ENCODE measurements at places on chromosomes 11 and 22.

DNA sequence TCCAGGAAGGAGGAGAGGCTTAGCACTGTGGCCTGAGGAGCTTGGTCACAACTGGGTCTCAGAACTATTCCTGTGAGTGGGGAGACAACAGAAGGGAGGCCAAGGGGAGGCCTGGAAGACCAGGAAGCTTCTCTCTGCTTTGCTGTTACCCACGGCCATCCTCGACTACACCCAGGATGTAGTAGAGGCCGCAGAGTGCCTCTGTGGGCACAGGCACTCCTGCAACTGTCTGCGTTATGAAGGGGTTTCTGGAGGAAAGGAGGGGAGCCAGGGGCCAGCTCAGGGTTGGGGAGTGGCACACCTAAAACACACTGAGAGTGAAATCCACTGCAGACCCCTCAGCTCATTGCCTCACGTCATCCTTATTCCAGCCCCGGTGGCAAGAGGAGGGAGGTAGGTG is 3.8 kb upstream of the MFRP start:
- DNase-seq, result no peak

DNA sequence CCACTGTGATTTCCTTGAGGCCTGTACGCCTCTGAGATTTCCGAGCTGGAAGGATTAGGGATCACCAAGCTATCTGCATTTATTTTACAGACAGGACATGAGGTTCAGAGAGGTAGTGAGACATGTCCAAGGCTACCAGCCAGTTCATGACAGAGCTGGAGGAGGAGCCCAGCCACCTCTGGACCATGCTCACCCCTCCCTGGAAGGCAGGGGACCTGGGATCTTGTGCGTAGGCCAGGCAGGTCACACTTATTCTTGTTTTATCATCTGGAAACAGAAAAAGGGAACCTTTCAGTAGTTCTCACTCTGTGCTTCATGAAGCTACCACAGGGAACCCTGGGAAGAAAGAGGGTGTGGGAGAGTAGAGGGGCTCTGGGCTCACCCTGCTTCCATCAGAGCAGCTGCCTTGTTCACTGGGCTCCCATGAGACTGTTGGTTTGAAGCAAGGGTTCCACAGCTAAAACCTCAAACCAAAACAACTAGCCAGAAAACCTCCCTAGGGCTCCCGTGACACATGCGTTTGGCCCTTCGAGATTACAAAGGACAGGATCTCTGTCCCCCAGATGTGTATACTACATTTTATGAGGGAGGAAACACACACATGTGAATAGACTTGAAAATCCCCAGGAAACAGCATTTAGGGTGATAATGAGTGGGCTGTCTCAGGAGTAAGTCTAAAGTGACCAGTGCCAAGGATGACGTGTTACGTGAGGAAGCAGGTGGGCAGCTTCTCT is 106.4 kb downstream of the DSCAML1 start:
- DNase-seq, result no peak

DNA sequence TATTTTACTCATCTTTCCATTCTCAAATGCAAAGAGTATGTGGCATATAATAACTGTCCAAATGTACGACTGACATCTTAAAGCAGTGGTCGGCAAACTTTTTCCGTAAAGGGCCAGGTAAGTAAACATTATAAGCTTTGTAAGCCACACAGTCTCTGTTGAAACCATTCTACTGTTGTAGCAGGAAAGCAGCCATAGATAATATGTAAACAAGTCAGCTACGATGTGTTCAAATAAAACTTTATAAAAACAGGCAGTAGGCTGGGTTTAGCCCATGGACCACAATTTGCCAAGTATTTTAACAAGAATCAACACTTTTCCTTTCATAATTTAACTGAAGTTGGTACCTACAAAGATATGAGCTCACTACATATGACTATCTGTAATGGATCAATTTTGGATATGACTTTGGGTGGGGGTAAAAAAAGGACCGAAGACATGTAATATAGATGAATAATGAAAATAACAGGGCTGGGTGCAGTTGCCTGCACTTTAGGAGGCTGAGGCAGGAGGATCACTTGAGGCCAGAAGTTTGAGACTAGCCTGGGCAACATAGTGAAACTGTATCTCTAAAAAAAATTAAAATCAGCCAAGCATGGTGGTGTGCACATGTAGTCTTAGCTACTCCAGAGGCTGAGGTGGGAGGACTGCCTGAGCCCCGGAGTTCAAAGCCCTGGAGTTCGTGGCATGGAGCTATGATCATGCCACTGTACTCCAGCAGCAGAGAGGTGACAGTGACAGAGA is 5.7 kb downstream of the RDX start:
- no peak for DNase-seq

DNA sequence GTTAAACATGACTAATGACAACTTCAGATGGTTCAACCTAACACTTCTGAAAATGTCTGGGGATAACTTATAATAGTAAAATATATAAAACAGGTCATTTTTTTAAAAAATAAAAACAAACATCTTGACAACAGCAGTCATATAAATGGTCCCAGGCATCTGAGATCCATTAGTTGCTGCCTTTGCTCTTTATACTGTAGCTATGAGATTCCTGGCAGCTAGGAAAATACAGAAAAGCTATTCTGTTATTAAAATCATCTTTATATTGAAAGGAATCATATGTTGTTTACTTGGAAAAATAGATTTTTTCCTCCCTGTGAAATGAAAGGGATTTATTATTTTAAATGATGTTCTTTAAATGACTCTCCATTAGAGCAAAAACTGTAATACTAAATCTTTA is 55.7 kb upstream of the DEUP1 start:
- no peak for DNase-seq

GRCh38 chr11:34585735-34586487 is 35.0 kb upstream of the EHF start:
- DNase-seq, result peak; percentile 63

DNA sequence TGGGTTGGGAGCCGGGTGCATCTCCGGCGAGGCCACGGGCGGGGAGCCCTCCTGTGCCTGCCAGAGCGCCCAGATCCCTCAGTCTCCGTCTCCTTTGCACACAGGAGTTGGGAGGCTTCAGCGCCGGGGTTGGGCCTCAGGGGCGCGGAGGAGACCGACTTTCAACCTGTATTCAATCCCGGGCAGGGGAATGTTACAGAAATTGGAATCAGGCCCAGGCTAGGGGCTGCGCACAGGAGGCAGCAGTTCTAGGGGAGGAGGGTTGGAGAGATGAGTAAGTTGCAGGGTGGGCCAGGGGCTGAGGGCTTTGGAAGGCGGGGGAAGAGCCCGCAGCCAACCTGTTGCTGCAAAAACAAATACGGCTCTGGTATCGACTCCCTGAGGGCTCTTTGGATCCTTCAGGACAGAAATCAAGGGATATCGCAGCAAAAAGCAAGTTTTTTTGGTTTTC is 640 bp upstream of the KCNA4 start:
- DNase-seq, result no peak

GRCh38 chr22:46043339-46043738 is 66.4 kb upstream of the WNT7B start:
- no peak for DNase-seq

GRCh38 chr11:79412761-79413160 is 28.1 kb downstream of the TENM4 start:
- no peak for DNase-seq

GRCh38 chr22:33772745-33773144 is 147.5 kb downstream of the LARGE1 start:
- no peak for DNase-seq

DNA sequence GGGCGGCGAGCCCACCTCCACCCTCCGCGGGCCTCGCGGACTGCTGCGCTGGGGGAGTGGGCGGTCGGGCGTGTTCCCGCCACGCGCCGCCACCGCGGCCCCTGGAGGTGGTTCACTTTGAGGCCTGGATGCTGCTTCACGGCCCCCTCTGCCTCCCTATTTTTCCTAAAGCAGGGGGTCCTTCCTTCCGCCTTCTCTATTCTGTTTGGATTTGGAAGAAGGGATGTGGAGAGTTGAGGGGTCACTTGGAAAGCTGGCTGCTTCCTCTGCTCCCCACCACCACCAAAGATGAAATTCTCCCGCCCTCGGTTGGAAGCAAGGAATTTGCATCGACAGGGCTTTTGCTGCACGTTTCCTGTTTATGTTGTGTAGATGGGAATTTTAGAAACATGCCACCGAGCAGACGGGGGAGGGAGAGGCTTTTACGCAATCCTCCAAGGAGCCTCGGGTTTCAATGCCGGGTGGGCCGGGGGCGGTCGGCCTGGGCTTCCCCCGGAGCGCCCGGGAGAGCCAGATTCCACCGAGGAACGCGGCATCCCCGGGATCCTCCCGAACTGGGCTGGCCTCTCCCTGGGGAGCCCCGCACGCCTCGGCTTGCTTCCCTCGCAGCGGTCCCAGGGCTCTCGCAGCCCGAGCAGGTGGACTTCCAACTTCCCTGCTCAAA is 403 bp upstream of the SBF2 start:
- DNase-seq, result no peak
